ENCODE measurements at places on chromosomes 6 and 20.

DNA sequence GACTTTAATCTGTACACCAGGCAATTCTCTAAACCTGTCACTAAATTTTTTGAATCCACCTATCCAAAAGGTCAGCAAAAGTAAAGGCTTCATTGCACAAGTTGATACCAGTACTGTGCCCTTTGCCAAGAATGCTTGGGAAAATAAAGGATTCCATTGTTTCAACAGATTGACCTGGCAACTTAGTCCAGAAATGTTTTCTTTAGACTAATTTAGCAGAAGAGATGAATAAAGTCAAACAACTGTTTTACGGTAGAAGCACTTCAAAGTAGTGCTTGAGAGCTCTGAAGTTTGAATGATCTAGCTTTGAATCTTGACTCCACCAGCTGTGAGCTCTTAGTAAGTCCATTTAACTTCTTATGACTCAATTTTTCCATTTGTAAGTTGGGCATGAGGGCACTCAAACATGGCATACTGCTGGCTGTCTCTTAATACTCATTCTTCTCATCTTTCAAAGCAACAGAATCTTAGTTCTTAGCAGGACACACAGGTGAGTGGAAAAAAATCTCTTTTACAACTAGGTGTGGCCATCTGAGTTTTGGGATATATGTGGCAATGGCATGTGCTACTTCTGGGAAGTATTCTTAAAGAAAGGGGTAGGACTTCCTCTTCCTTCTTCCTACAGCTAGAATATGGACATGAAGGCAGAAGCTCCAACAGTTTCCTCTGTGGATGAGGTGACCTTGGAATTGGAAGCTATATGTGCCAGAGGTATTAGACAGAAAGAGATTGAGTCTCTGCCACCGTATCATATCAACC lies 55.9 kb upstream of the LOC128125822 start:
- DNase-seq = no peak

DNA sequence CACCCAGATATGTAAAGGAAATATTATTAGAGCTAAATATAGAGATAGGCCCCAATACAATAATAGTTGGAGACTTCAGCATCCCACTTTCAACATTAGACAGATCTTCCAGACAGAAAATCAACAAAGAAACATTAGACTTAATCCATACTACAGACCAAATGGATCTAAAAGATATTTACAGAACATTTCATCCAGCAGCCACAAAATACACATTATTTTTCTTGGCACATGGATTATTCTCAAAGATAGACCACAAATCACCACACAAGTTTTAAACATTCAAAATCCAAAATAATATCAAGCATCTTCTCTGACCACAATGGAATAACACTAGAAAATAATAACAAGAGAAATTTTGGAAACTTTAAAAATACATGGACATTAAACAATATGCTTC lies 1159.1 kb upstream of the CITED2 start:
- no peak for DNase-seq

GRCh38 chr6:119110601-119111548 lies 32.4 kb upstream of the FAM184A start:
- DNase-seq = peak; percentile 74

GRCh38 chr6:162999575-163000285 lies 272.0 kb downstream of the PACRG start:
- no peak for DNase-seq

- no peak for DNase-seq
These were observed 242.5 kb upstream of the KCNG1 start for GRCh38 chr20:51265361-51265760.

GRCh38 chr6:136213853-136214252 lies 36.3 kb downstream of the MTFR2 start:
- DNase-seq = no peak

- DNase-seq = no peak
These were observed 58.6 kb downstream of the TGM2 start for GRCh38 chr20:38106461-38106860.

DNA sequence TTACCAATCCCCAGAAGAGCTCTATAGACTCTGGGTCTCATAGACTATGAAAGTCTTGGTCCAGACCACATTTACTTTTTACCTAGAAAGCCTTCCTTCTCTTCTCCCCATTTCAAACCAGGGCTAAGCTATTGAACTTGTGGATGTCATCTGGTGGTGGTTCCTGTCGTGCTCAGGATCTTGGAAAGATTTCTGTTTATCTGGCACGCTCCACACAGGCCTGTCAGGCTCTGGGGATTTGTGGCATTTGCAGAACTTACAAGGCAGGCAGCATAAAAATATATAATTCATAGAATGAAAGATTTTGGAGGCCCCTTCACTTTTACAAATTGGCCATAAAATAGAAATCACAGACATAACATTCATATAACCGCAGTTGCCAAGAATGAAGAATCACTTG lies 188.1 kb downstream of the UST start:
- no peak for DNase-seq

GRCh38 chr20:59939052-59939878 lies 840 bp downstream of the PPP1R3D start:
- DNase-seq = no peak

GRCh38 chr6:37517411-37517812 lies 17.7 kb upstream of the CCDC167 start:
- DNase-seq = no peak

DNA sequence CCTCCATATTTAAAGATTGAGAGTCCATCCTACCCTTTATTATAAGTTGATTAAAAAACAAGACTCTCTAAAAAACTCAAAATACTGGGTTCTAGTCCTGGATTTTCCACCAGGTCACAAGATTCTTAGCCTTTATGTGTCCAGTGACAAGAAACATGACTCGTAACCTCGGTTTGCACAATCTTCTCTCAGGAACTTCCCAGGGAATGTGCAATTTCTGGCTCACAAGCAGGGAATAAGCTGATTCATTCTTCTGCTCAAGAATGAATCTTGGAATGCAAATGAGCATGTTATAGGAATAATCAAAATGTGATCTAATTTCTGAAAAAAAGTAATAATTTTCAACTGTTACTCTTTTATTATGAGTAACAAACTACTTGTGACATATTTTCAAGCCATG lies 45.1 kb downstream of the OGFRL1 start:
- DNase-seq = no peak

DNA sequence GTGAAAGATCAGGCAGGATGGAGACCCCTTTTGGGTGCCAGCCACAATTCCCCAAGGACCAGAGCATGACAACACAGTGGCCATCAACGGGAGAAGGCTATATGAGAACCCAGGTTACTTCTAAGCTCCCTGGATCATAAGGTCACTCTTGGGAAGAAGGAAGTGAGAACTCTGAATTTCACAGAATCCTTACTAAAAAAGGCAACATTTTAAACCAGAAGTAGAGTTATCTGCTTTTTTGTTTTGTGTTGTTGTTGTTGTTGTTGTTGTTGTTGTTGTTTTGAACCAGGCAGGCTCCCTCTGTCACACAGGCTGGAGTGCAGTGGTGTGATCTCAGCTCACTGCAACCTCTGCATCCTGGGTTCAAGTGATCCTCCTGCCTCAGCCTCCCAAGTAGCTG lies 107.4 kb upstream of the TNFAIP3 start:
- DNase-seq = no peak

GRCh38 chr20:61521687-61522420 lies 269.8 kb downstream of the CDH4 start:
- no peak for DNase-seq

GRCh38 chr20:9109566-9109965 lies 40.7 kb downstream of the PLCB4 start:
- DNase-seq = no peak

- no peak for DNase-seq
These were observed 26.8 kb upstream of the DDR1 start for GRCh38 chr6:30857549-30857948.

- no peak for DNase-seq
These were observed 136.0 kb downstream of the HFE start for GRCh38 chr6:26223228-26223627.

GRCh38 chr20:23374441-23374840 lies 12.5 kb downstream of the GZF1 start:
- DNase-seq = no peak

DNA sequence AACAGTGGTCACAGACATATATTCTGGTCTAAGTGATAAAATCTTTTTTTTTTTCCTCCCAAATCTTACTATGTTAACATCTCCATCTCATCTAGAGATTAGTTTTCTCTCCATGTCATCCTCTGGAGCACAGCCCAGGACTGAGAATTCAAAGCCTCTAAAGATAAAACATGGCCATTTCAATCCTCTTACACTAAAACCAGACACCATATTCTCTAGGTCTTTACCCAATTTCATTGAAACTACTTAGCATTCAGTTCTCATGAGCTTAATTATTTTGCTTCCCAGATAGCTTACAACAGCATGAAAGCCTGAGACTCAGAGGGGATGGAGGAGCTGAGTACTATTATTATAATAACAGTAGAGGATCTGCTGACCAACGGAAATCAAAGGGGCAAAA lies 92.7 kb downstream of the FARS2 start:
- DNase-seq = no peak

GRCh38 chr20:57630061-57630460 lies 9.8 kb upstream of the ZBP1 start:
- DNase-seq = no peak

GRCh38 chr20:49916146-49917002 lies 1.0 kb upstream of the SPATA2 start:
- no peak for DNase-seq

DNA sequence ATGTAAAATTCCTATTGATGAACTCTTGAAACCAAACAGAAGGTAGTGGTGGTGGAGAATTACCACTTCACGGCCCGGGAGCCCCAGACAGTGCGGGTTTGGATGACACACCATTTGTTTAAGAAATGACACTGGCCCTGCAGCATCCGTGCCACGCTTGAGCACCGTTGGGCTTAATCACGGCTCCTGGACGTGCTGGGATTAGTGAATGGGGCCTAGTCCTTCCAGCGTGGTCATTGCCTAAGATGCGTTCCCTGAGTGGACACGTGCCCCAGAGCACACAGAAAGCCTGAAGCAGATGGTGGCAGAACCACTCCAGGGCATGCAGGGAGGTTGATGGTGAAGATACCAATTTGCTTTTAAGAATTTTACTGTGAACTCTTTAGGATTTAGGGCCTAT lies 14.5 kb downstream of the STX16 start:
- no peak for DNase-seq

- no peak for DNase-seq
These were observed 13.1 kb downstream of the PKIB start for GRCh38 chr6:122623279-122623678.

DNA sequence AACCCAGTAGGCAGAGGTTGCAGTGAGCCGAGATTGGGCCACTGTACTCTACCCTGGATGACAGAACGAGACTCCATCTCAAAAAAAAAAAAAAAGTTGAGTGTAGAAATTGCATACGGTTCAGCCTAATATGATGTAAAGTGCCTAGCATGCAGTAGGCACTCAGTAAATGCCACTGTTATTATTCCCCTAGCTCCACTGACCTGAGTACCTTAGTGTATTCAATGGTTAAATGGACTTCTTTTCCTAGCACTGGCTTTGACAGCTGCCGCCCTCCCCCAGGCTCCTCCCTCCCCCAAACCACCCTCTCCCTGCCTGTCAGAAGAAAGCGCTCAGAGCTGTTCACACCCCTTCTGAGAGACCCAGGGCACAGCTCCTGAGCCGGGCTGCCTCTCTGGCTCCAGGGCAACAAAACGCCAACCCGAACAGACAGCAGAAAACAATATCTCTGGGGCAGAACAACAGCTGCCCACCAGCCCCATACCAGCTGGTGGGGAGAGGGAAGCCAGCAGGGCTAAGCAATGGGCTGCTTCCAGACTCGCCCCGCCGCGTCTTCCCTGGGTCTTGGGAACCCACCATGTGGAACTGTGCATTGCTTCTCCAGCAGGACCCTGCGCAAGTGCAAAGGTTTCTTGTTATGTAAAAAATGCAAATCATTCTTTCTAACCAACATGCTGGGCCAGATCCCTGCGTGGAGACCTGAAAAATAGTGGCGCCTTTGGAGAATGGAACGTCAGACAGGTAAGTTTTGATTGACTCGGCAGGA lies 4.5 kb downstream of the CPNE5 start:
- no peak for DNase-seq

- peak; percentile 8 for DNase-seq
These were observed at the start of gene OPRM1 for GRCh38 chr6:154039231-154039842. Gene OPRM1, plus strand, starts transcription at chr6:154039240. Its CDS starts 305 bp downstream, at chr6:154039545.

DNA sequence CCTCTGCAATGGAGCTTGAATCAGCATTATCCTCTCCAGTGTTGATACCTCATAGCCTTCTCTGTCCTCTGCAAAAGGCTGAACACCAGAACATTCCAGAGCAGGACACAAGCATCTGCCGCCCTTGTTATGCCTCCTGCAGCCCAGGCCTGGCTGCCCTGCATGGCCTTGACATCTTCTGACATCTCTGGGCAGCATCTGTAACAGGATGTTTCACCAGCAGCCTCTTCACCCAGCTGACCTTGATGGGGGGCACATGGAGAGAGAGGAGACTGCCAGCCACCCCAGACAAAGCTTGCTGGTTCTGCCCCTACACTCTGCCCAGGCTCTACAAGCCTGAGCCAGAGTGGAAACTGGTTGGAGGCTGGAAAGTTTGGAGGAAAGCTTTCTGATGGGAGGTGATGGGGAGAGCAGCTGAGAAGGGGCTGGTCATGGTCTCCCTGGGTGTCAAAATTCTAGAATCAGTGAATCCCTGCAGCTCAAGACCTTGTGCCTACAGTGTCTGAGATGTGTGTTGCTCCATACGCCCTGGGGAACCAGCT lies 145.1 kb downstream of the MRPL14 start:
- DNase-seq = no peak

DNA sequence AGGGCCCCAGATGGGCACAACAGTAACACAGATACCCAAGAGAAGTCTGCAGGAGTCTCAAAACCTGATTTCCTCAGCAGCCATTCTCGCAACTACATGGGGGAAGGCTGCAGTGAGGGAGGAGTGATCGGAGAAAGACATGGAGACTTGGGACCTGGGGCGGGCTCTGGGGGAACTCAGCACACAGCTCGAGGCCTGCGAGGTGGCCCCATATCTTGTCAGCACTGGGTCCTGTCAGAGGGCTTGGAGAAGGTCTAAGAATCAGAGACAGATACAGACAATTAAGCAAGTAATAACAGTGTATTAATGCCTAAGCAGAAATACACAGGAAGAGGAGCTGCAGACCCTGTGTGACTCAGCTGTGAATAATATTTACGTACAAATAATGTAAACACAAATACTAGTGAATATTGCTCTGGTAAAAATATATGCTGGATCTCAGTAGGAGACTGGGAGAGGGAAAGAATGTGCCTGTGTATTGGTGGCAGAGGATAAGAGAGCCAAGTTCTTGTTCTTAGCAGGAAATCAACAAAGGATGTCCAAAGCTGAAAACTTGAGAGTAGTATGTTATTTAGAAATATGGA lies 336.2 kb downstream of the ZFAND3 start:
- no peak for DNase-seq

DNA sequence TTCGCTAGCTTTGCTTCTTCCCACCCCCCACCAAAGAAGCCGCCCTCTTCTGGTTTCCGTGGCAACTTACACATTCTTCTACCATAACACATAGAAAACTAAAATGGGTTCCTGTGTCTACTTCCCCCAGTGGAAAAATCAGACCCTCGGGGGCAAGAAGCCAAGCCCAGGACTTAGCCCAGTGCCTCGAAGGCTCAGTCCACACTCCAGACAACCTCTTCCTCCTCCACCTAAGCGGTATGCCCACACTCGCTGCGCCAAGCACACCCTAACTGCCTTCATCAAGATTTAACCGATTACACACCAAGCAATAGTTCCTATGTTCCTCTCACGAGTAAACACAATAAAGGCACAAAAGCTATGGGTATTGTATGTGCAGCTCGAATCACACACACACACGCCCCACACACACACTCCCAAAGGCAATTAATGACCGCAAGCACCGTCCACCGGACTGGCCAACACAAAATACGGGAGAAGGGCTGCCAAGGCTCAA lies 537 bp downstream of the PPIL4 start:
- peak; percentile 21 for DNase-seq

GRCh38 chr6:44851176-44851575 lies 463.7 kb downstream of the CDC5L start:
- DNase-seq = no peak
